ENCODE measurements at places on chromosomes 16 and 17.
A peak's percentile ranks its signal among the peaks of the same experiment; 100 is the strongest.

DNA sequence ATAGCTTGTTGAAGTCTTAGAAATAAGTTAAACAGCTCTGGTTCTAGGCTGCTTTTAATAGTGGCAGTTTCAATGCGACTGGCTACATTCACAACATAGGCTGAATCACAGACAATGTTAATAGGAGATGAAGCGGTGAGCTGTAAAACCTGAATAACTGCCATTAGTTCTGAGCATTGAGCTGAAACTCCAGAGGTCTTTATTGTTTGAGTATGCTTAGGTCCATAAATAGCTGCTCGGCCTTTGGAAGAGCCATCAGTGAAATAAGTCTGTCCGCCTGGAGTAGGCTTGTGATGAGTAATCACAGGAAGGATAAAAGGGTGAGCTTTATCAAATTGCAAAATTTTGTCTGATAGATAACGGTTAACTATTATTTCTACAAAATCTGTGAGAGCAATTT is 9.4 kb upstream of the ZNF689 start:
- DNase-seq, result no peak

- DNase-seq, result no peak
These were observed 12.4 kb downstream of the TNRC6A start for GRCh38 chr16:24741862-24742261.

GRCh38 chr17:12492450-12492849 is 173.2 kb upstream of the MYOCD start:
- no peak for DNase-seq

DNA sequence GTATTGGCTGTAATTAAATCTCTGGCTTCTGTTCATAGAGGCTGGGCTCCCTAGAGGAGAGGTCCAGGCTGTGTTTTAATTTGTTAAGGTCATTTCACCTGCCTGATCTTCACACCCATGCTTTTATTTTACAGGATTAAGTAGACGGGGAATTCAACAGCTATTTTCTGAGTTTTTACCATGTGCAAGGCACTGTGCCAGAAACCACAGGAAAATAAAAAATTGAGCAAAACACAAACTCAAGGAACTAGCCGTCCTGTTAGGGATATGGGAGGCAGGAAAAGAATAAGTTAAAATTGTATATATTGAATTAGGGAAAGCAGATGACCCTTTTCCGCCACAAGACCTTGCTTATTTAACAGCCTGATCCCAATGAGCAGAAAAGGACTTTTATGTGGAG is 29.1 kb downstream of the HS3ST3A1 start:
- DNase-seq, result no peak

DNA sequence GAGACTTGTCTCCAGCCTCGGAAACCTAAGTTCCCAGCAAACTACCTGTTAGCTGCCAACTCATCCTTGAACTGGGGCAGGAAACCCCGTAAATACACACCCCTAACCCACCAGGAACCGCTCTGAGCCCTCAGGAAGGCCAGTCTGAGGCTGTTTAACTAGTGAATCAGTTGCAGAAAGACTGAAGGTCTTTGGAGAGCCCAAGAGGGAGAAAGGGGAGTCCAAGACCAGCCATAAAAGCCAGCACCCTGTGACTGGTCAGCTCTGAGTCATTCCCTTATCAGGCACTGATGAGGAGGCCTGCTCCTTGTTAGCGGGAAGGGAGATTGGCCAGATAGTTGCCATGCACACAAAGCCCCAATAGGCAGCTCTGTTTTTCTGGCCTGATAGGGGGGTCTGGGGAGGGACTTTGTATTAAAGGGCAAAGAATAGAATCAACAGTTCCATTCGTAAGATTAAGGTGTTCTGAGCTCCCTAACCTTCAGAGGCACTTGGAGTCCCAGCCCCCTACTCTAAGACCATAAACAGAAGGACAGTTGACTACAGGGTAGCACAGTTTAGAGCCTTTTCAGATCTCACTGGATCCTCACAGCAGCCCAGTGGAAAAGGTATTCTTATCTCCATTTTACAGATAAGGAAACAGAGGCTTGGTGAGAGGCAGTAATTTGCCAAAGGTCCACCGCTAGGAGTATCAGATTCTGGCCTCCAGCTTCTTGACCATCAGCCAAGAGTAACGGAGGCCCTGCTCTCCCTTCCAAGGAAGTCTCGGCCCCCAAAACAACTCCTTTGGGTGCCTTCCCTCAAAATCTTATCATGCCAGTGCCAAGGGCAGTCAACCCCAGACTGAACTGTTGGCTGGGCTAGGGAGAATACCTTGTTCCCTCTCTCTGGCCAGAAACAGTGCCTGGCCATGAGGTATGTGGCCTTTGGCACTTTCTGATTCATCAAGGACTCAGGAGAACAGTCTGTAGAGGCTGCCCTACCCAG is 2.2 kb upstream of the KRT19 start:
- no peak for DNase-seq

- DNase-seq, result peak; percentile 13
These were observed 8.0 kb downstream of the TNRC6A start for GRCh38 chr16:24737391-24737871.

- DNase-seq, result peak; percentile 20
These were observed 54.3 kb downstream of the KPNA2 start for GRCh38 chr17:68089881-68090280.

- no peak for DNase-seq
These were observed 22.9 kb downstream of the KLHDC4 start for GRCh38 chr16:87742781-87743490.

DNA sequence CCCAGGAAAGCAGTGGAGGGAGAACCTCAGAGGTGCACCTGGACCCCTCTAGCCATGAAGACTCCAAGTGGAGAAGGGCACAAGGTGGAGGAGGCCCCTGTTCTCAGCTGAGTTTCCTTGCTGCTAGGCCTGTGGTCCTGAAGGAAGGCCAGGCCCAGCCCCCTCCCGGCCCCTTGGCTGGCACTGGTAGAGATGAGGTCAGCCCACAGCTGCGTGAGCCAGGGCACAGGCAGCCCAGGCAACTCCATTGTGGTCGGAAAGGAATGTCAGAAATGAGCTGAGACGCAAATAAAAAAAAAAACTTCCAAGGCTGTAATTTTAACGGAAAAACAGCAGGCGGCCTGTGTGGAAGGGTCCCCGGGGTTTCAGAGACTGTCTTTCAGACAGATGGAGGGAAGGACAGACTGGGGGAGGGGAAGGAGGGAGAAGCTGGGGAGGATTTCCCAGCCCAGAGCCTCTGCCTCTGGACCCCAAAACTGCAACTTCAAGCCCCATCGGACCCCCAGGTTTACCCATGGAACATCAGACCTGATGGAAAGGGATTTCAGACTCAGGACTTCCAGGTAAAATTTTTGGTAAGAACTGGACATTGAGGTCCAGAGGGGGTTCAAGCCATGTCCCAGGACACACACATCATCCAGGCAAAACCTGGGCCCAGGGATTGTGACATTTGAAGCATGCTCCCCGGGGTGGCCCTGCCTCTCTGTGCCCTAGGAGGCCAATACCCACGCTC is 25.6 kb upstream of the MRPS23 start:
- peak; percentile 89 for DNase-seq

DNA sequence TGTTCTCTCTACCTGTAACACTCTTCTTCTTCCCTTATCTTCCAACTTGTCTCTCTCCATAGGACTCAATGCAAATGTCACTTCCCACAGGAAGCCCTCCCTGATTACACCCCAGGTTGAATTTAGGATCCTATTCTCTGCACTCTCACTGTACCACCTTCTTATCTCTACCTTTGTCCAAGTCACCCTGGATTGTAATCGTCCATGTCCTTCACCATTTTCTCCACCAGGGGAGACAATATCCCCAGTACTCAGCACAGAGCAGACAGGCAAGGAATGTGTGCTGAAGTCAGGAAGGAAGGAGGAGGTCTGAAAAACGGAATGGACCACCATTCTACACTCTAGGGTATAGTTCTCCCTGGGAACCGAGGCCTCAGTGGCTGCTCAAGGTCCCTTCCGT is 14.2 kb downstream of the C16orf82 start:
- DNase-seq, result no peak

Data from Ammon's horn (tissue), 1 donor.